A549 treated with CORT108297 at 1 μM for 4 hours (cell line): ENCODE measurements at places on chromosomes 7 and 10. TPM values are rescaled to one million over a fixed set of nuclear protein-coding genes. Genes with fewer than 3 reads are reported as not detected.

The NPY4R2 gene
- total RNA-seq = 18.0 to 34.7 TPM (median 31.2 TPM) in 5 replicates

The FAM13C gene
- 0.06 to 0.23 TPM (median 0.09 TPM) in 5 replicates for total RNA-seq

The OR2A7 gene
- not detected in 5 replicates for total RNA-seq

The RAPGEF5 gene
- 0.03 to 0.12 TPM (median 0.07 TPM) in 5 replicates for total RNA-seq

The RBM48 gene
- total RNA-seq = 6.1 to 8.3 TPM (median 6.3 TPM) in 5 replicates

The LIPM gene
- not detected in 5 replicates for total RNA-seq

The ZNF800 gene
- 8.9 to 11.9 TPM (median 10.4 TPM) in 5 replicates for total RNA-seq
